ENCODE measurements at places on chromosomes 5 and 9. TPM values are rescaled to one million over a fixed set of nuclear protein-coding genes. Genes with fewer than 3 reads are reported as not detected.

GRCh38 chr5:132256086-132256782, 1.3 kb upstream of the PDLIM4 start:
- DNase-seq: no peak
- H3K27ac ChIP-seq: no peak overlapping the region
- peaks cover 11% of the 10 kb centered on the region for H3K4me1 ChIP-seq
- no peak overlapping the region for H3K4me3 ChIP-seq
- no peaks in the 10 kb centered on the region for H3K36me3 ChIP-seq
- H3K27me3 ChIP-seq: peaks cover 24% of the 10 kb centered on the region

DNA sequence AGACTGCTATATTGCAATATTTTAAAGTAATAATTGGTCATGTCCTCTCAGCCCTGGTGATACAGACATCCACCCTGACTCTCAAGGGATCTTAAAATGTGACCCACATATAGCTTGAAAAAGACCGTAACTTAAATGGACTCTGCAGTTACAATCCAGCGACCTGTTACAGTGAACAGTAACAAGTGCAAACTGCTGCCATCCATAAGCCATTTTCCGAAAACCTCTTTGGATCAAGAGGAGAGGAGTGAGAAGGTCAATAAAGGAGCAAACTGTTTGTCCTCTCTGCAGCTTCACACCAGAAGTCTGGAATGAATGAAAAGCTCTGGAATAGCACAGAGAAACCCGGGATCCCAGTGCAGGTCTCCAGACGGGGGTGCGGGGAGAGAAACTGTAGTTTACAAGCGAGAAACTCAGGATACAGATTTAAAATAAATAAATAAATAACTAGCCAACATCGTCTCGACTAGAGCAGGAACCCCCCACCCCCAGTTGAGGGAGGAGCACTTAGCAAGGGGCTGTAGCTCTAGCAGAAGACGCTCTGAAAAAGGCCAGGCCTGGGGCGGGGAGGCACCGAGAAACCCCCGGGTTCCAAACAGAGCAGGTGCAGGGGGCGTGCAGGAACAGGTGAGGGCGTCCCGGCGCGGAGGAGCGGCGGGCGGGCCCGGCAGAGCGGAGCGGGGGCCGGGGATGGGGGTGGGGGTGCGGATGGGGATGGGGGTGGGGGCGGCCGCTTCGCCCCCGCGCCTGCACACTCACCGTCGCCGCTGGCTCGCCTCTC, 572 bp downstream of the ZDHHC21 start:
- H3K36me3 ChIP-seq: peaks cover 14% of the 10 kb centered on the region
- peak overlapping the region; percentile 73 for H3K4me3 ChIP-seq
- no peaks in the 10 kb centered on the region for H3K27me3 ChIP-seq
- no peaks in the 10 kb centered on the region for H3K4me1 ChIP-seq
- peak overlapping the region; percentile 64 for H3K27ac ChIP-seq

- peaks cover 4% of the 10 kb centered on the region for H3K4me1 ChIP-seq
- no peaks in the 10 kb centered on the region for H3K36me3 ChIP-seq
- peak; percentile 78 for DNase-seq
- peak overlapping the region; percentile 100 for H3K27ac ChIP-seq
- peak overlapping the region; percentile 78 for H3K4me3 ChIP-seq
- no peaks in the 10 kb centered on the region for H3K27me3 ChIP-seq
These were observed 1.5 kb downstream of the TRIM41 start for GRCh38 chr5:181224390-181225229.

DNA sequence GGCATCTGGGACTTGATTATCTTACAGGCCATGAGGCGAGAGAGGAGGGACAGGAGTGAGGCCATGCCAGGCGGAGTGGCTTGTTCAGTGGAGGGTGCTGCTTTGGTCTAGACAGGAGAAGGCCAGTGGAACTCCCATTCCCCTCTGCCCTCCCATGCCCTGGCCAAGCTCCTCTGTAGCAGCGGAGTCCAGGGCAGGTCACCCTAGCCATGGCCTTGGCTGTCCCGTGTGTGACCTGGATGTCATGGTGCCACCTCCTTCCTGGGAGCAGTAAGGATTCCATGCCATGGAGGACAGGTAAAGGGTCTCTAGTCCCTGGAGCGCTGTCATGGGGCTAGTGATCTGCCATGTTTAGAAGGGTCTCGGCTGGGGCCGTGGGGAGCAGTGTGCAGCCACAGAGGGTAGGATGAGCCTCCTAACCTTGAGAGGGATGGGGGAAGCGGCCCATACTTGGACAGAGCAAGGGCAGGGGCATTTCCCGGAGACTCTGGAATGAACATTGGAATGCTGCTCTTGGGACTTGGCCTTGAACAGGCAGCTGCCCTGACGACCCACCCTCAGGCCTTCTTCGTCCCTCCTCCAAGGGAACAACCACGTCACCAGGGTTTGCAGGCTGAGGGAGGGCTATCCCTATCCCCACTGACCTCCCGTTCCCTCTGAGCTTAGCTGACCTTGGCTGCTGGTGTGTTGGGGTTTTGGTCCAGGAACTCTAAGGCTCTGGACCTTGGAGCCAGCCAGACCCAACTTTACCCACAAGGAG, 100.4 kb downstream of the DAB2IP start:
- no peaks in the 10 kb centered on the region for H3K27me3 ChIP-seq
- H3K4me3 ChIP-seq: no peak overlapping the region
- H3K27ac ChIP-seq: no peak overlapping the region
- no peaks in the 10 kb centered on the region for H3K36me3 ChIP-seq

DNA sequence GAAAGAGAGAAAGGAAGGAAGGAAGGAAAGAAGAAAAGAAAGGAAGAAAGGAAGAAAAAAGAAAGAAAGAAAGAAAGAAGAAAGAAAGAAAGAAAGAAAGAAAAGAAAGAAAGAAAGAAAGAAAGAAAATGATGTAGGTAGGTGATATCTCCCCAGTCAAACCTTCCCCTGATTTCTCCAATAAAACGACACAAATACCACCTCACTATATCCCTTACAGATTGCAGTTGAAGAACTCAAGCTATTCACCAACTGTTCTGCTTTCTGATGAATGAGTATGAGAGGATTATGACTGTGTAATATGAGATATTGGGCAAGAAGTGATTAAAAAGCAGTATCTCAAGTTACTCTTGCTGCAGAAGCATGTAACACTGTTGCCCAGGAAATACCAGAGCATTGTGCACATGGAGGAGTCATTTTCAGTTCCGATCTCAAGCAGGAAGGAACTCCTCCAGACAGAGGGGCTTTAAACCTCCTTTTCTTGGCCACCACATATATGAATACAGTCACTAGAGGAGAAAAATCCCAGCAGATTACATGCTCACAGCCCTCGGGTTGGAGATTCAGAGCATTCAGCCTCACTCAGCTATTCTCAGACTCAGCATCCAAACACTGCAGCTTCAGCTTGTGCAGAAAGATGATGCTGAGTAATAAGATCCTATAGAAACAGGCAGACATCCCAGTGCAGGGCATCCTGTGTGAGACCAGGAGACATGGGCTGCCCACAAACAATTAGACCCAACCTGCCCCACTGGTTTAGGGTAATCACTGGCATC, 61.4 kb downstream of the UGCG start:
- no peaks in the 10 kb centered on the region for H3K27me3 ChIP-seq
- no peaks in the 10 kb centered on the region for H3K36me3 ChIP-seq
- H3K4me3 ChIP-seq: no peak overlapping the region
- no peak overlapping the region for H3K27ac ChIP-seq
- peak; percentile 74 for DNase-seq

GRCh38 chr9:120765910-120766425, 27.2 kb downstream of the FBXW2 start:
- peaks cover 11% of the 10 kb centered on the region for H3K4me1 ChIP-seq
- DNase-seq: no peak
- no peaks in the 10 kb centered on the region for H3K27me3 ChIP-seq
- peaks cover 7% of the 10 kb centered on the region for H3K36me3 ChIP-seq
- H3K27ac ChIP-seq: no peak overlapping the region

Gene IFNA21
- not detected for total RNA-seq

Gene HTR1A
- total RNA-seq: not detected

Gene APBA1
- total RNA-seq: 2.5 TPM

Gene C9orf57
- not detected for total RNA-seq
